Mononuclear cell (primary cell): ENCODE measurements at places on chromosomes 3 and 15. TPM values are rescaled to one million over a fixed set of nuclear protein-coding genes. Genes with fewer than 3 reads are reported as not detected.

The ATP13A5 gene
- not detected for total RNA-seq

The SLC26A6 gene
- total RNA-seq = 8.4 TPM

The TARS3 gene
- total RNA-seq = 16.3 TPM

The SLC41A3 gene
- 25.3 TPM for total RNA-seq

The NME9 gene
- total RNA-seq = 0.94 TPM

The PLA2G4B gene
- total RNA-seq = 4.2 TPM

The THPO gene
- total RNA-seq = not detected

The WDR93 gene
- total RNA-seq = not detected

The DPPA2 gene
- not detected for total RNA-seq

The TP63 gene
- 0.21 TPM for total RNA-seq

The ISL2 gene
- total RNA-seq = 0.21 TPM

The GNAT1 gene
- total RNA-seq = not detected

The FANCD2 gene
- 15.7 TPM for total RNA-seq
